Right lung (tissue), 10 donors: ENCODE measurements at places on chromosomes 13 and 19. TPM values are rescaled to one million over a fixed set of nuclear protein-coding genes. Genes with fewer than 3 reads are reported as not detected.

DNA sequence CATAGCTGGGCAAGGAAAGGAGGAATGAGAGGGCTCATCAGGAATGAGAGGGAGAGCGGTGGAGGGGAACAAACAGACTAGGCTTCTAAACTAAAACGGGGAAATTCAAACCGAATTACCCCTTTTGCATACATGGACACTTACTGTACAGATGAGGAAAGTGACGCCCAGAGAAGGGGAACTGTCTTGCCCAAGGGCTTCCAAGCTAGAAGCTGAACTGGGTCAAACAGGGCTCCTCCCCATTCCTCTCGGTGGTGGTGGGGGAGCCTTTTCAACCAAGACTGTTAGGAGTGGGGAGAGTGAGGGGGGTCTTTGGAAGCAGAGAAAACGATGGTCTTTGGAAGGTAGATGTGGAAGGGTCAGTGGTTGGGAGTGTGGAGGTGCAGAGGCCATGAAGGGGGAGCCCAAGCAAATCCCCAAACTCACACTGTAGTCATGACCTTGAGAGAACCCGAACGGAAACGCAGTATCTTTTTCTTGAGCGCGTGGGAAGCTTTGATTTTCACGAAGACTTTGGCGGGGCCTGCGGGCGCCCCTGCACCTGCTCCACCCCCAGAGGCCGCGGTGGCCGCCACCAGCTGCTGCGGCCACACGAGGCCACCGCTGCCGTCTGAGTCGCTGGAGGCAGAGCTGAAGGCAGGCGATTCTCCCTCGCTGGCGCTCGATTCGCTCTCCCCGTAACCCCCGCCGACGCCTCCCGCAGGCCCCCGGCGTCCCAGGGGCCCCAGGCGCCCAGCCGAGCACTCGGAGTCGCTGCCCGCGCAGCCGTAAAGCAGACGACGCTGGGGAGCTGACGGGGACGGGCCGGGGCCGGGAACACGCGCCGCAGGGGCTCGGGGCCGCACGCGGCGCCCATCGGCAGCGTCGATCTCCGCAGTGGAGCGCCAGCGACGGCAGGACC, 12.3 kb upstream of the GNG8 start:
- DNase-seq, result no peak

The PLK5 gene
- 0.53 TPM for polyA plus RNA-seq

- no peak for DNase-seq
Observed at GRCh38 chr13:102309110-102309509, 92.7 kb downstream of the FGF14 start.

The SLITRK5 gene
- polyA plus RNA-seq, result 3.4 TPM

DNA sequence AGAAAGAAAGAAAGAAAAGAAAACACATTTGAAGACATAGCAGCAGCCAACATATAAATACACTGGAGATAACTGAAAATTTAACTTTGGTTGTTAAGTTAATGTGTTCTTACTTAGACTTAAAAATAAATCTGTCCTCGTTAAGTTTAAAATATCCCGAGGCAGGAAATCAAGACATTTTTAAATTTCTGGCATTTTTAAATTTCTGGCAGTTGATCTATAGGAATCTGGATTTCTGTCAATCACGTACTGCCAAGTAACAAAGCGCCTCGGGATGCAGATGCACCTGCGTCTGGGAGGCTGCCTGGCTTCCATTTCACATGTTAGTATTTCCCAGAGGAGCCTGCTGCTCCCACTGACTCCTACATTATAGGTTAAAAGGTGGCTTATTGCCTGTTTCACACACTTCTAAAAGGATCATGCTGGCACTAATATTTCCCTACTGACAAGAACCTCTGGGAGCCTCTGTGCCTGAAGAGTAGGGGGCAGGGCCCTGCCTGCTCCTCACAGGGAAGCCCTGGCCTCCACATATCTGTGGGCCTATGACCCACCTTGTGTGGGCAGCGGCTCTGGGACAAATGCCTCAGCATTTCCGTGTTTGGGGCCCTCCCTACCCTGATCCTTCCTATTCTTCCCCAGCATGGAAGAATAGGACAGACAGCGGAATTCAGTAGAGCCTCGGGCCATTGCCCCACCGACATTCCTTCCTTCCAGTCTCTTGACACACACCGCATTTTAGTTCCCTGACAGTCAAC, 62.8 kb upstream of the ATP12A start:
- DNase-seq, result no peak

The FAAP24 gene
- 4.4 TPM for polyA plus RNA-seq
